Progenitor cell of endocrine pancreas (in vitro differentiated cells): ENCODE measurements at places on chromosomes 3 and 15. TPM values are rescaled to one million over a fixed set of nuclear protein-coding genes. Genes with fewer than 3 reads are reported as not detected.

- no peak for DNase-seq
These were observed 87.4 kb upstream of the ARHGEF3 start for GRCh38 chr3:56889131-56889530.

DNA sequence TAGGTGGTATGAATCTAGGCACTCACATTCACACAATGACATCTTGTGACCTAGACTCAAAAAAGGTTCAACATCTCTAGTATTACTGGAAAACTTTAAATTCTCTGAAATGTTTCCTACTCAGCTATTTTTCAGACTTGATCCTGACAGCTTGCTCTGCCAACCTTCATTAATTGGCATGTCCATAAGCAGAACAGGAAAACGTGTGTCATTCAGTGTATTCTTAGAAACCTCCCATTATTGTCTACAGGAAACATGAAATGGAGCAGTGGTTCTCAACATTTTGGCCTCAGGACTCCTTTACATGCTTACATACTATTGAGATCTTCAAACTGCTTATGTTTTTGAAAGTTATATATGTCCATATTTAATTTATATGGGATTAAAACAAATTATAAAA, 363.2 kb downstream of the NAALADL2 start:
- no peak for DNase-seq

DNA sequence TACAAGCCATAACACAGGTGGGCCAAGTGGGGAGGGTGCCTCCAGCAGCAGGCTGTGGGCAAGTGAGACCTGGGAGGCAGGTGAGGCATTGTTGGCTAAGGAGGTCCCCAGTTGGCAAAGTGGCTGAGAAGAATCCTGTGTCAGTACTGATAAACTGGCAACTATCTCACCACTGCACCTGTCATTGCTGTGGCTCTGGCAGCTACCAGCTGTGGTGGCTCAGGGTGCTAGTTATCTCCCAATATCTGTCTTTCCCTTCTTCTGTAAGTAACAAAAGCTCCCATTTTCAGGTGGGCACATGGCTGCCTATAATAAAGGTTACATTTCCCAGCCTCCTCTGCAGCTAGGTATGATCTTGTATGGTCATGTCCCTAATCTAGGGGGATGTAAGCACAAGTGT, 80.6 kb upstream of the RNF7 start:
- no peak for DNase-seq

DNA sequence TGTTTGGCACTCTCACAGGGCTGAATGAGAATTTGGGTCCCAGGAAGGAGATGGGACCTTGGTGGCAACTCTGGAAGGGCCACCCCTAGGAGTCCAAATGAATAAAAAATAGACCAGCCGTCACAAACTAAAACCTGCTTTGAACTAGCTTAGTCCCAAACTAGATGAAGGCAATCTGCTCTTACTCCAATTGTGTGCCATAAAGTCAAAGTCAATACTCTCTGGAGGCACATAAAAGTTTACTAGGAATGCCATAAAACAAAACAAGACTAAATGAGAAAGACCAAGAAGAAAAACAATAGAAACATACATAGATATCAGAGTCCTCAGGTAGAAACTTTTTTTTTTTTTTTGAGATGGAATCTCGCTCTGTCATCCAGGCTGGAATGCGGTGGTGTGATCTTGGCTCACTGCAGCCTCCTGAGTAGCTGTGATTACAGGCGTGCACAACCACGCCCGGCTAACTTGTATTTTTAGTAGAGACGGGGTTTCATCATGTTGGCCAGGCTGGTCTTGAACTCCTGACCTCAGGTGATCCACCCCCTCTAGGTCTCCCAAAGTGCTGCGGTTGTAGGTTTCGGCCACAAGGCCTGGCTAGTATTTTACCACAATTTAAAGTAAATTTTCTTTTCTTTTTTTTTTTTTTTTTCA, 8.1 kb downstream of the GOLGA6L2 start:
- no peak for DNase-seq

- no peak for DNase-seq
These were observed 10.2 kb downstream of the MRPS22 start for GRCh38 chr3:139353920-139354556.

- DNase-seq: no peak
These were observed 150.5 kb downstream of the CFAP20DC start for GRCh38 chr3:58899159-58899952.

DNA sequence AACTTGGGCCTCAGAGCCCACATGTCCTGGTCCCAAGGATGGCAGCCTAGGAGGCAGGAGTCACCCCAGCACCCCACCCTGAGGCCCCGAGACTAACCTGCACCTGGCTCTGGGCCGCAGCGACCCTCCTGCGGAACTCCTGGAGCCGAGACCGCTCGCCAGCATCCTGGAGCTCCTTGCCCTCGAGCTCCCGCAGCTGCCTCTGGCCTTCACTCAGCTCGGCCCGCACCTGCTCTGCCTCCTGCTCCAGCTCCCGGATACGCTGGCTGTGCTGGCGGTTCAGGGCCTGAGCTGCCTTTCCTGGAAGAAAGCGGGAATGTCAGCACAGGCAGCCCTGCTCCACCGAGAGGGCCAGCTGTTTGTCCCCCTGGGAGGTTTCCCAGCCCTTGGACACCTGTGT, 13.2 kb downstream of the KIF7 start:
- DNase-seq: no peak

- DNase-seq: no peak
These were observed 6.5 kb upstream of the DNAJB8 start for GRCh38 chr3:128473180-128473519.

GRCh38 chr3:44885618-44886017, 11.2 kb downstream of the TGM4 start:
- DNase-seq: no peak

DNA sequence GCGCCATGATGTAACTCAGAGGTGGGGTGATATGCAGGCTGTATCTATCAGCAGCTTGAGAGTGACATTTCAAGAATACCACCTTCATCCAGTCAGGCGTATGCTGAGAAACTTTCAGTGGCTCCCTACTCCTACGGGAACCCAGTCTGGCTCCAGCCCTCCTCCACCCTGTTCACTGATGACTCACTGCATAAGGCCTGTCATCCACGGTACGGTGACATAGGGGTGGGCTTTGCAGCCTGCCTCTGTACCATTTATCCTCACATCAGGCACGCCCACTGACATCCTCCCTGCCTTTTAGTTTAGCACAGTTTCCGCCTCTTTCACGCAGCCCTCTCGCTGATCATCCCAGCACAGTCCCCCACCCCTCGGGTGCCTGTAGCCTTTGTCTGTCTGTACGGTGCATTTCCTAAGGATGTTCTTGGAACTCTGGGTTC, 11.7 kb downstream of the PXYLP1 start:
- no peak for DNase-seq

- no peak for DNase-seq
These were observed 146.7 kb downstream of the ADAM10 start for GRCh38 chr15:58602823-58603222.

- DNase-seq: no peak
These were observed 8.3 kb upstream of the NR2E3 start for GRCh38 chr15:71801935-71802655.

GRCh38 chr15:23566651-23567050, 1.2 kb downstream of the MKRN3 start:
- DNase-seq: no peak

- DNase-seq: no peak
These were observed 148.5 kb upstream of the NAALADL2 start for GRCh38 chr3:174710612-174711011.

DNA sequence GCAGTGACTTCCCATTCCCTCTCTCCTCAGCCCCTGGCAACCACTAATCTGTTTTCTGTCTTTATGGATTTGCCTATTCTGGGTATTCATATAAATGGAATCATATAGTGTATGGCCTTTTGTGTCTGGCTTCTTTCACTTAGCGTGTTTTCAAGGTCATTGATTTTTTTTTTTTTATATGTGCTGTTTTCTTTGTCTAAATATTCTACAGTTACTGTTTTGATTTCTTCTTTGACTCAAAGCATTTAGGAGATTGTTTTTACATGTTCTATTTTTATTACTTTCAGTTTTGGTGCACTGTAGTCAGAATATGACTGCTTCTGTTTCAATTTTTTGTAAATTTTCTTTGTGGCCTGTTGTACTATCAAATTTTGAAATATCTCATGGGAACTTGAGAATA, 71.9 kb upstream of the RNU6-1 start:
- DNase-seq: no peak

Gene PEX11A
- 4.8 and 4.9 TPM in 2 replicates for total RNA-seq

Gene ACP3
- 8.1 and 9.1 TPM in 2 replicates for total RNA-seq

Gene AMT
- total RNA-seq: 29.8 and 32.8 TPM in 2 replicates

Gene TNNC1
- 3.3 and 3.6 TPM in 2 replicates for total RNA-seq
